Kasumi-1 (cell line): ENCODE measurements at places on chromosomes 6 and 20.
A peak's percentile ranks its signal among the peaks of the same experiment; 100 is the strongest.

GRCh38 chr6:109458774-109459531, 3.4 kb upstream of the MICAL1 start:
- peak; percentile 83 for DNase-seq

DNA sequence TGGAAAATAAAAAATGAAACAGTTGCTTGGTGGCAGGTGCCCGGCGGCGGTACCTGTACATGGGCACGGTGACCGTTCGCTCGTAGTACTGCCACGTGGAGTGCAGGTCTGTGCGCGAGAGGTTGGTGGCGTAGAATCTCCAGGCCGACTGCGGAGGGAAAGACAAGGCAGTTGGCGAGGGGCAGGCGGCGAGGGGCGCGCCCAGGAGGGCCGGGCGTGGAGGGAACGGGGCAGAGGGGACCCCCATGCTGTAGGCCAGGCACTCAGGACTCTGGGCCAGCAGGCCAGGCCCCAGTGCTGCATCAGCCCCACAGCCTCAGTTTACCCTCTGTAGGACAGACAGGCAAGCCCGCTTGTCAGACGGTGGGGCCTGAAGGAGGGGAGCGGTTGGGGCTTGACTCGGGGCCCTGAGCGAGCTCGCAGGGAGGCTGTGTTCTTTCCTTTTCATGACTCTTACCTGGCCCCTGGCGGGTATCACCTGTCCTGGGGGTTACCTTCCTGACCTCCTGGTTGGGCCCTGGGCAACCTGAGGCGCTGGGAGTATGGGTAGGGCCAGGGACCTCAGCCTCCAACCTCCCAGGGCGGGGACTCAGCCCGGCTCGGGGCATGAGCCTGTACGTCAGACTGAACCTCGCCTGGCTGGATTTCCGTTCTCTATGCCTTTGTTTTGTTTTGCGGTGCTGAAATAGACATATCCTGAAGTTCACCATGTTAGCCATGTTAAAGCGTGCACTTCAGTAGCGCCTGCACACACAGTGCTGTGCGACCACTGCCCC, 38.5 kb downstream of the KCNQ2 start:
- DNase-seq: no peak

DNA sequence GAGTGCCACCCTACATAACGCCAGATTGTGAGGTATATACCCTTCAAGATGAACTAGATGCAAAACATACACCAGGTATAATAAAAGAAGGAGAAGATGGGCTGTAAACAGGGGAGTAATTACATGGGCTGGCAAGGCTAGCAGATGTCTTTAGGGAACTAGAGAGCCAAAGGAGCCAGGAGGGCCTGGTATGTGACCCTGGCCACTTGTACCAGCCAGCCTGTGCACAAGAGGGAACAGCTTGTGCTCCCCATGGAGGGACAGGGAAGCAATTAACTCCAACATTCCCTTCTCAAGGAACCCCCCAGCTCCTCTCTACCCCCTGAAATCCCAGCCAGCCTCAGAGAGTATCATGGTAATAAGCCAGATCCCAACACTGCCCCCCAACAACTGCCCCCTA, 139.9 kb downstream of the HIVEP2 start:
- DNase-seq: no peak

GRCh38 chr20:50636601-50637540, 54.5 kb downstream of the RIPOR3 start:
- no peak for DNase-seq

DNA sequence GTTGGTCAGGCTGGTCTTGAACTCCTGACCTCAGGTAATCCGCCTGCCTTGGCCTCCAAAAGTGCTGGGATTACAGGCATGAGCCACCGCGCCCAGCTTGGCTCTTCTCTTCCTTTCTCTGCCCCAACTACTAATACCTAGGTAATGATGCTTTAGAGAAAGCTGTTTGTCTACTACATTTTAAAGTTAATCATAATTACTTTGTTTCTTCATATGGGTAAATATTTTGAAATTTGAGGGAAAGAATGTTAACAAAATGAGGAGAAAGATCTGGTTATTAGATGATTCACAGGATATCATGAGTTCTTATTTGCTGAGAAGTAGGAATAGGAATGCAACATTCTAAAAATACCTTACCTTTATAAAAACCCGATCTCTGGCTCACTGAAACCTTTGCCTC, 18.4 kb upstream of the PTPRK start:
- DNase-seq: no peak

- no peak for DNase-seq
These were observed 12.1 kb downstream of the PHACTR2 start for GRCh38 chr6:143689852-143690251.

GRCh38 chr6:3619201-3619600, 132.3 kb downstream of the PXDC1 start:
- no peak for DNase-seq

DNA sequence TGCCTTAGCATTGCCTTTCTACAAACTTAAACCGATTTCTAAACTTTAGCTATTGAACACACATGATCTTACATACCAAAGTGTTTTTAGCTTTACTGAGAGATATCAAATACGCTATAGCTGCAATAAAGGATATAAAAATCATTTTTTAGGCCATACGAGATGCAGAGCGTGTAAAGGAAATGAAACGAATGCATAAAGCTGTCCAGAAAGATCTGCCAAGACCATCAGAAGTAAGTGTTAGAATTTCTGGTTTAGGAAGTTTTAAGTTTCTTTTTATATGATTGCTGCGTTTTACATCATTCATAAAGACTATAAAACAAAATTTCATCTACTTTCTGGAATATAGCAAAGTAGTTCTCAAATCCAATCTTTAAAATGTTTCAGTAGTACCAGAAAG, 38.4 kb downstream of the CDC5L start:
- DNase-seq: no peak
